ENCODE measurements at places on chromosomes 1 and 21.

- no peak for DNase-seq
Observed at GRCh38 chr1:185156288-185156853, 382 bp downstream of the TRMT1L start.

GRCh38 chr1:60583696-60584095 is 498.7 kb upstream of the NFIA start:
- DNase-seq: no peak

GRCh38 chr1:204192046-204192445 is 4.2 kb downstream of the KISS1 start:
- DNase-seq: no peak

GRCh38 chr1:93338387-93339146 is 7.1 kb upstream of the DR1 start:
- no peak for DNase-seq

DNA sequence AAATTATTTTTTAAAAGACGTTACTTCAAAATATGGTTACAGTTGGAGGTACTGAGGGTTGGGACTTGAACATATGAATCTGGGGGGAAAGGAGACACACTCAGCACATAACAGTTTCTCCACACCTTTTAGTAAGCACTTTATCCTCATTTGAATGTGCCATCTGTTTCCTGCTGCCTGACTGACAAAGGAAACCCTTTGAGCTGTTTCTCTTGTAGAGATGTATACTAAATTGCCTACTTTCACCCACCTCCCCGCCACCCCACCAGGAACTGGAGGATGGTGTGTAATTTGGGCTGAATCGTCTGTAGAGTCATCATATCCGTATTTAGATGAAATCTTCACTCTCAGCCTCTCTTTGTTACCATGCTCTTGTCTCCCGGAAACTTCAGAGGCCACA is 108.1 kb downstream of the KAZN start:
- DNase-seq: no peak

DNA sequence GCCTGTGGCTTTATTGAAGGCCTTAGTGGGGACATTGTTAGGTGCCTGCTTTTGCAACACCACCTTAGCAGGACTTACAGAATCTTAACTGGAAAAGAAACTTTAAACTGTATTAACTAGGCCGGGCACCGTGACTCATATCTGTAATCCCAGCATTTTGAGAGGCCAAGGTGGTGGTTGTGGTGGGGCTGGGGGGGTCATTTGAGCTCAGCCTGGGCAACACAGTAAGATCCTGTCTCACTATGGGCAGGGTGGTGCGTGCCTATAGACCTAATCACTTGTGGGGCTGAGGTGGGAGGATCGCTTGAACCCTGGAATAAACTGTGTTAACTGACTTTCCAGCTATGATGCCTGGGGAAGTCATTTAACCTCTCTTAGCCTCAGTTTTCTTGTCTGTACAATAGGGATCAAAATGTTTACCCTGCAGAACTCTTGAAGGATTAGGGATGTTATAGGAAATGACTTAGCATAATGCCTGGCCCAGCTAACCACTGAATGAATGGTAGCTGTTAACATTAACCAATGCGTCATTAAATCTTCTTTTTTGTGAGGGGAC is 39.5 kb downstream of the IER5 start:
- DNase-seq: no peak

GRCh38 chr1:186212568-186213224 is 162.4 kb downstream of the TPR start:
- no peak for DNase-seq

DNA sequence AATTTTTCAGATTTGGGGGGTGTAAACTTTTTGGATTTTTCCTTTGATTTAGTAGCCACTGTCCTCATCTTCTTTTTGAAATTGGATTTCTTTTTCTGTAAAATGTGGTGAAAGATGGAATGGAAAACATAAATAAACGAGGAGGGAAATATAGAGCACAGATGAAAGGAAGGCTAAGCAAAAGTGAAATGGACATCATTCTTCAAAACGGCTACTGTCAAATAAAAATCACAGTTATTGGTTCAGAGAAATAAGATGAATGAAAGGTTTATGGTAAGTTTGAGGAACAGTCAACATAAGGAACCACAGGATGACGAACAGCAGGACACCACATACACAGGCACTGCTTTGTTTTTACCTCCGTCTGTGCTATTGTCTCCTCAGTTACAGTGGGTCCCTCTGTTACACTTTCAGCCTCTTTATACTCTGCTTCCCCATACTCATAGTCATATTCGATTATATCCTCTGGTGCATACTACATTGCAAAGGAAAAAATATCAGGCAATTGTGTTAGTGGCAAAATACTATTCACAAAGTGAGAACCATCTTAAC is 82.4 kb downstream of the COL11A1 start:
- no peak for DNase-seq

DNA sequence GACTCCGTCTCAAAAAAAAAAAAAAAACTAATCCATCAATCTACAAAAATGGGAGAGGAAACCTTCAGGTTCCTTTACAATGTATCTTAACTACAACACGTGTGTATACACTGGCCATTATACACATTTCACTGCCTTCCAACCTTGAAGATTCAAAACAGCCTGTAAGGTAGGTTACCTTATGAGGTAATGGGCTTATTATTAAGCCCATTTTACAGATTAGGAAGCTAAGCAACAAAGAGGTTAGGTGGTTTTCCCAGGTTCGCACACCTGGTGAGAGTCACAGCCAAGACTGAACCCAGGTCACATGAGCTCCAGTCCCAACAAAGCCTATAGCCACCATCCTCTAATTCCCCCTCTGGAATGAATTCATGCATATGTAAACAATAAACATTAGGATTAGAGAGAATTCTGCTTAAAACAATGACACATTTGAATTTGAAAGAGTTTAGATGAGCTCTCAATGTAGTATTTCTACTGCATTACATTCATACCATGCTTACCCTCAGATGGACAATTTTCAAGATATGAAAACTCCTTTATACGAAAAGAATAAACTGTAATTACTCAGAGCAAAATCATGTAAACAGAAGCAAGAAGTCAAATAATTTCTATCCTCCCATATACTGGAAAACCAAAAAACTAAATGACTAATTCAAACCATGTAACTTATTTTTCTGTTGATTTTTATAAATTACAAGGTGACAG is 54.8 kb downstream of the EIF4G3 start:
- no peak for DNase-seq

DNA sequence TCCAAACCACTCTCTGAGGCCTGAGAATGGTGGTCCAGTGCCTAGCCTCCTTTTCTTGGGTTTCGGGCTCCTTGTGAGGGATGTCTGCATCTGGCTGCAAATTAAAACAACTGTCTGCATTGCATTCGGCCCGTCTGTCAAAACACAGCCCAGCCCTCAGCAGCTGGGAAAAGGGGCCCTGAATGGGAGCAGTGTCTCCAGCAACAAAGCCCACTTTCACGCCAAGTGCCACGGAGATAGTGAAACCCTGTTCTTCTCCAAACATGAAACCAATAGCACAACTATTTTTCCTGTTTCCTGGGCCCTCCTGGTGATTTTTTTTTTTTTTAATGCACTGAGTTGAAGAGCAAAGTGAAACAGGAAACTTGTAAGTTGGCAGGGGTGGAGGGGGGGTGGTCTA is 138.4 kb downstream of the PLXNA2 start:
- no peak for DNase-seq

DNA sequence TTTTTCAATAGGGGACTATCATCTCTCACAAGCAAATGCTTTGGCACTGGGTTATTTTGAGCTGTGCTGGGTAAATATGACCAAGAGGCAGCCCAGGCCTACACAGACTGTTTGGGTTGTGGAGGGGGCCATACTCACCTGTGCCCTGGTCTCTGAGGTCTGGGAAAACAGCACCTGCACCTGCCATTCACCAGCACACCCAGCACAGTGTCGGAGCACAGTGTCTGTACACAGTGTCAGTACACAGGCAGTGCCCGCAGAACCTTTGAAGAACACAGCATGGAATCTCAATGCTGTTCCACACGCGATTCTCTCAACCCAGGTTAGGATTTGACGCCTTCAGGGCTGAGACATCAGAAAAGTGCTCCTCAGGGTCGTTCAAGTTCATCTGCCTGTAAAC is 35.0 kb upstream of the FAM89A start:
- DNase-seq: no peak

- no peak for DNase-seq
Observed at GRCh38 chr21:45403825-45404729, 888 bp upstream of the COL18A1 start.

- DNase-seq: peak; percentile 71
Observed at GRCh38 chr21:44065428-44065827, 41.8 kb upstream of the PWP2 start.

DNA sequence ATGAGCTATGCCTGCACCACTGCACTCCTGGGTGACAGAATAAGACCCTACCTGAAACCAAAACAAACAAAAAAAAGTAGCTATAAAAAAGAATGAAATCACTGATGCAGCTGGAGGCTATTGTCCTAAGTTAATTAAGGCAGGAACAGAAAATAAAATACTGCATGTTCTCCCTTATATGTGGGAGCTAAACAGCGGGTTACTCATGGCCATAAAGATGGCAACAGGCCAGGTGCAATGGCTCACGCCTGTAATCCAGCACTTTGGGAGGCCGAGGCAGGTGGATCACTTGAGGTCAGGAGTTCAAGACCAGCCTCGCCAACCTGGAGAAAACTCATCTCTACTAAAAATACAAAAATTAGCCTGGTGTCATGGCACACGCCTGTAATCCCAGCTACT is 152.7 kb downstream of the PIK3R3 start:
- no peak for DNase-seq

DNA sequence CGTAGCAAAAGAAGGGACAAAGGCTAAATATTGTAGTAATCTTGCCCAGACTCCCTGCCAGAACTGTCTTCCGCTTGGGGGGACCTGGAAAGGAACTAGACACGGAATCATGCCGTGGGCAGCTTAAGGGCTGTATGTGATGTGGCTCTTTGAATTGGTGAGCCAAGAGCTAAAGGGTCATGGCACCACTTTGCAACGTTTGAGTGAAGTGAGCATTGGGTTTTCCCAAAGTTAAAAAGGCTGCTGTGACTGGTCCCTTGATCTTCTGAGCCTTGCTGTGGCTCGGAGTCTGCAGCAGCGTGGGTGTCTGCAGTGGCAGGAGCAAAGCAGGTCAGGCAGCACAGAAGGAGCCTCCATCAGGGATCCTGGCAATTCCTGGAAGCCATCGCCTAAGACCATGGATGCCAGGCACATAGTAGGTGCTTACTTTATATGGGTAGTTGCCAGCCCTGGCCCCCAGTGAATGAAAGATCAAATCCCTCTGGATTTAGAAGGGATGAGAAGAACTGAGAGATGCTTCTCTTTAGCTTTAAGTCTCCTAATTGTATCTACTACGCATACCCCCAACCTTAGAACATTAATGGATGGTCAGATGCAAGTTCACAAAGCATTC is 1.8 kb downstream of the SMYD2 start:
- DNase-seq: no peak

DNA sequence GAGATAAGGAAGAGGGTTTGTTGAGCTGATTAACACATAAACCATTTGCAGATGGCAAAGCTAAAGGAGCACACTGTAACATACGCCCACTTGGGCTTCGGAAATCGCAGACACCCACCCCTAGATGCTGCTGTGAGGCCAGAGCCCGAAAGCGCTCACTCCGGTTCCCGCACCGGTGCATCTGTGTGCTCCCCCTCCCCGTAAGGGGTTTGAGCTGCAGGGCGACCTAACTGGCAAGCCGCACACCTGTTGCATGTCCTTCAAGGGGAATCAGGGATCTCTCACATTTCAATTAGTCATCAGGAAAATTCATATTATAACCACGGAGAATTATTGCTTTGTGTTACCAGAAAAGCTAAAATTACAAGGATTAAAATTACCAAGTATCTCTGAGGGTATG is 1.4 kb upstream of the CFH start:
- DNase-seq: no peak

DNA sequence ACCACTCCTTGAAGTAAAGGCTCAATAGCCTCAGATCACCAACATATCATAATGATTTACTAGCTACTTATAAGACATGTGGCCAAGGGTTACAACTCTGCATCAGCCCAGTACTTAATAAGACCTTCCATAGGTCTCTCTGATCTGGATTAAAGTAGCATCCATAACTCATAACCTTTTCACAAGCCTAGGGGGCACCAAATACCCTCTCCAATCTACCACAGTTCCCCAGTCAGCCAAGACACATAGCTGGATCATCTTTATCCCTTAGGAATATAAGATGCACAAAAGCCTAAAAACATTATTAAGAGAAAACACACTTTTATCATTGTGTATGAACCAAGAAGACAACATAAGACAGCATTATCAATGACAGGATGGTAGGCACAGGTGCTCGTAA is 22.1 kb downstream of the SSX2IP start:
- no peak for DNase-seq

DNA sequence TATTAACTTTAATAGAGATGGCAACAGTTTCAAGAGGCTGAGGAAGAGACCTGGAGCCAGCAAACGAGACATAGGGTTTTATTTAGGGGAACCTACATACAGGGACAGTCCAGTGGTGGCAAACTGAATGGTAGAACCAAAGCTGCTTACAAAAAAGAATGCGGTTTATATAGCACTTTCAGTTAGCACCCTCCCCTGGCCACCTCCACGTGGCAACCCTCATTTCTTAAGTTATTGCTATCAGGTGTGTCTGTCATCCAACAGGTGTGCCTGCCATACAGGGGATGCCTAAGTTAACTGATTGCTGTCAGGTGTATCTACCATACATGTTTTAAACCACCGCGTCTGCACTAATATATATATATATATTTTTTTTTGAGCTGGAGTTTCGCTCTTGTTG is 129.2 kb upstream of the DUSP10 start:
- no peak for DNase-seq

DNA sequence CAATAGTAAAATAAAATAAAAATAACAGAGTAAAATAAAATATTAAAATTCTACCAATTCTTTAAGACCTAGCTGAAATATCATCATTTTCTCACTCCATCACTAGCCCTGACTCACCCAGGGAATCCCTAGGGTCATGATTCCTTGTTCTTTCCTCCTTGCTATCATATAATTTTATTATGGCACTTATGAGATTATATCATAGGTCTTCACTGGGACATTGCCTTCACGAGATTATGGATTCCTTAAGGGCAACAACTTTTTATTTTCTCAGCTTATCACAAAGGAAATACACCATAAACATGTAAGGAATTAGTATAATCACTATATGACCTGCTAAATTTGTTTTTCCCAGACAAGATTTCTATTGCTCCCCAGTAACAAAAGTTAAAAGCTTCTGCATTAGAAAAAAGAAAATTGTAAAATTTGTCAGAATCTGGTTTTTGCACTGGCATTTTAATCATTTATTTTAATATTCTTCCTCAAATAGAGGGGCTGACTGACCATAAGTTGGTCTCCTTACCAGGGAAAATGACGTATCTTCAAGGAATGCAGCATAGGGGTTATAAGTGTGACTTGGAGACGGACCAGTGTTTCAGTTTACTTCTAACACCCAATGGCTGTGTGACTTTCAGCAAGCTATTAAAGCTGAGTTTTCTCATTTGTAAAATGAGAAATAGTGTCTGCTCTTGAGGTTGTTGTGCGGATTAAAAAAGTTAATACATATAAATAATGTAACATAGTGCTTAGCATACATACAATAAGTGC is 8.8 kb upstream of the CLCA4 start:
- no peak for DNase-seq

- no peak for DNase-seq
Observed at GRCh38 chr1:164774413-164774812, 215.4 kb downstream of the PBX1 start.
